MCF 10A (cell line): ENCODE measurements at places on chromosomes 2 and 18. TPM values are rescaled to one million over a fixed set of nuclear protein-coding genes. Genes with fewer than 3 reads are reported as not detected.

GRCh38 chr2:192072261-192072660 lies 122.5 kb downstream of the TMEFF2 start:
- no peak for DNase-seq

DNA sequence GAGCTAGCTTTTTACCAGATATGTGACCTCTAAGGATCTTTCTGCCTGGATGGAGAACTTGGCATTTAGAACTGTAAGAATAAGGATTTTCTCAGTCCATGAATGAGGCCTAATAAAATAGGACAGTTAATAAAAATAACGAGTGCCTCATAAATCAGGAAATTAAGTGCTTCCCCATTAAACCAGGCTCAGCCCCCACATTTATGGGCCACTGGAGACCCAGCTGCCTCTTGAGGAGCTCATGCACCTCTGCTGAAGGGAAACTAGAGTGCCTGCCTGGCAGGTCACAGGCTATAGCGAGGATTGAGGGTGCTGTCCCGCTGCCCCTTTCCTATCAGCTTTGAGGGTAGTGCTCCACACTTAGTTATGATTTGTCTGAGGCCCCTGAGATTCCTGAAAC lies 158.0 kb downstream of the ALK start:
- no peak for DNase-seq

- no peak for DNase-seq
Measured at GRCh38 chr2:22634167-22634566, 750.8 kb upstream of the KLHL29 start.

HAAO gene
- total RNA-seq = not detected in 2 replicates

TMEM247 gene
- total RNA-seq = not detected in 2 replicates

GRCh38 chr18:78378983-78379382 lies 600.6 kb upstream of the SALL3 start:
- DNase-seq = no peak

DNA sequence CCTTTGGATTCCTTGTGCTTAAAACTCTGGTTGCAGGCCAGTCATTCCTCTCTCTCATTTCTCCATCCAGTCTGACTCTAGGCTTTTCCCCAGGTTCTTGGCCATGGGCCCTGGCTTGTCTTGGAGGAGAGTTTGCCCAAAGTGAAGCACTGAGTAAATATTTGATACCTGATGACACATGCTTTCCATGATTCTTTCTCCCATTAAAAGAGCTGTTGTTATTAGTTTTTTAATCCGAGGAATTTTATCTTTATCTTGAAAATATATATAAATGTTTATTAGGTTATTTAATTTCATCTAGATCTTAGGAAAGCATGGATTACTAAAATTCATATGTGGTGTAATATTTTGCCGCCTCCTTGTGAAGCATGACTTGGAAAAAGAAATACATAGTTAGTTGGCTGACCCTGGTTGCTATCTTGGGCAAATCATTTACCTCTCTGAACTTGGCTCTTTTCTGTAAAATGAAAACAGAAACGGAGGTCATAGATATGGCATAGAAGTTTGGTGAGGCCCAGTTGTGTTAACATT lies 650.1 kb downstream of the SLC4A3 start:
- peak; percentile 85 for DNase-seq

IHH gene
- total RNA-seq = not detected in 2 replicates

TTC31 gene
- total RNA-seq = 17.6 and 18.1 TPM in 2 replicates

TMEM17 gene
- 2.6 and 3.1 TPM in 2 replicates for total RNA-seq

DNA sequence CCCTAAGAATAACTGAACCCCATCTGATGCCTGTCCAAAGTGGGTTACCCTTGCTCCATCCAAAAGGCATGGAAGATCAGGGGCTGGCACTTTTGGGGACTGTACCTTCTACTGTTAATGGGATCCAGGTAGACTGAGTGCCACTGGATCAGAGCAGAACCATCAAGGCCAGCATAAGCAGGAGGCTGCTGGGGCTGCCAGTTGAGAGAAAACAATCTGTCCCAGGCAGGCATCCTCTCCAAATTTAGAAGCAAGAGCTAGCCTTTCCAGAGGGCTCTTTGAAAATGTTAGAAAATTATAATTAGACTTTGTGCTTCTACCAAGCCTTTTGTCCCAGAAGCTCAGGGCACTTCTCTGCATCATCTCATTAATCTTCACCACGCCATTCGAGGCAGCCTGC lies 245.6 kb downstream of the CDH20 start:
- DNase-seq = no peak

DNA sequence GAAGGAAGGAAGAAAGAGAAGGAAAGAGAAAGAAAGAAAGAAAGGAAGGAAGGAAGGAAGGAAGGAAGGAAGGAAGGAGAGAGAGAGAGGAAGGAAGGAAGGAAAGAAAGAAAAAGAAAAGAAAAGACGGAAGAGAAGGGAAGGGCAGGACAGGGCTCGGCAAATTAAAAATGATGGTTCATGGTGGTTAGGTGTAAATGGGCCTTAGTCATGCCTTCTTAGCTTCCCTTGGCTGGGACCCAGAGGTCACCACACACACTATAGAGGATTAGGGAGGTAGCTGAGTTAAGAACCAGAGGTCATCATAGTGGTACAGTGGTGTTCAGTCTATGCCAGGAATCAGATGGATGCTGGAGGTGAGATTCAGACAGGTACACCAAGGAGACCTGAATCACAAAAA lies 9.3 kb upstream of the ATL2 start:
- peak; percentile 35 for DNase-seq
